ENCODE measurements at places on chromosomes 7 and 10.

GRCh38 chr7:80770675-80771081, 132.2 kb downstream of the CD36 start:
- DNase-seq: no peak

GRCh38 chr10:112374724-112375541, 1.0 kb downstream of the ACSL5 start:
- peak; percentile 51 for DNase-seq

- DNase-seq: no peak
Observed at GRCh38 chr10:85531706-85532105, 834.9 kb downstream of the GRID1 start.

DNA sequence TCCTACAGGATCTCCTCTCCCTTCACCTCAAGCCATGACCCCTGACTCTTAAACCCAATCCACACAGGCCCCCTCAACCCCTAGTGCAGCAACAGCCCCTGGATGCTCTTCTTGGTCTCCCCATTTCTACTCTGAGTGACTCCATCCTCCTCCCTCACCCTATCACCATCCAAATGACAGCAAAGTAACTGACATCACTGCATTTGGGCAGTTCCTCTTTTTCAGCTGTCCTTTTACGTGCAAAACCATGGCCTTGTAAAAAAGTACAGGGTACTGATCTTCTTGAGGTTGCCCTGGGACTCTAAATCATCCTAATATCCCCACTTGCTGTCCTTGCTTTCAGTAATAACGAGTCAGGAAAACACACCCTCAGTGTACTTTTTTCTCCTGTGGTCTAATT, 454.9 kb downstream of the ADRA2A start:
- no peak for DNase-seq

GRCh38 chr10:70132098-70133029, at the start of gene AIFM2:
AIFM2 (minus strand) TSS chr10:70132825; CDS start chr10:70124084, 8,741 bp downstream.
- DNase-seq: peak; percentile 95

- DNase-seq: no peak
Observed at GRCh38 chr10:87531908-87532622, 27.4 kb downstream of the MINPP1 start.

- DNase-seq: no peak
Observed at GRCh38 chr10:63642808-63643207, 121.6 kb downstream of the REEP3 start.

Data from DMS53 (cell line).